ENCODE measurements at places on chromosomes 2 and 18.

DNA sequence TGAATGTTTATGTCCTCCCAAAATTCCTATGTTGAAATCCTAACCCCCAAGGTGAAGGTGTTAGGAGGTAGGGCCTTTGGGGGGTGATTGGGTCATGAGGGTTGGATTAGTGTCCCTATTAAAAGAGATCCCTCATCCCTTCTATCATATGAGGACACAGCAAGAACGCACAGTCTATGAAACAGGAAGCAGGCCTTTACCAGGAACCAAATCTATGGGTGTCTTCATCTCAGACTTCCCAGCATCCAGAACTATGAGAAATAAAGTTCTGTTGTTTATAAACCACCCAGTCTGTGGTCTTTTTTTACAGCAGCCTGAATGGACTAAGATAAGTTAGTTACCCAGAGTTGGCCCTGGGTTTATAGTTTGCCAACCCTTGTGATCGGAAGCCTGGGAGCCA, 153.1 kb downstream of the INO80D start:
- peak; percentile 58 for DNase-seq

DNA sequence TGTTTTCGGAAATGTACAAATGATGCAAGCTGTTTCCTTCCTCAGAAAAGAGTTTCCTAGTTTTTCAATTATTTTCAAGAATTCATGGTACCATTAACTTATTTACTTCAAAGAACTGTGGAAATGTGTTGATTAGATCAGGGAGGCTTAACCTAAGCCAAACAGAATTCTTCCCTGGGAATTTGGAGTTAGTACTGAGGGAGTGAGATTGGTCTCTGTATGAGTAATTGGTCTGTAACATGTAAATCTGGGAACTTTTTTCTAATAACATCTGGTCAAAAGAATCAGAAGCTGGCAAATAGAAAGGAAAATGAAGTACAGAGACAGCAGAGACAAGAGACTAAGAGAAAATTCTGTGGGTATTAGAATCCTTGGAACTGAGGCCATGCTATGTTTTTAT, 145.8 kb downstream of the BABAM2 start:
- DNase-seq: no peak

DNA sequence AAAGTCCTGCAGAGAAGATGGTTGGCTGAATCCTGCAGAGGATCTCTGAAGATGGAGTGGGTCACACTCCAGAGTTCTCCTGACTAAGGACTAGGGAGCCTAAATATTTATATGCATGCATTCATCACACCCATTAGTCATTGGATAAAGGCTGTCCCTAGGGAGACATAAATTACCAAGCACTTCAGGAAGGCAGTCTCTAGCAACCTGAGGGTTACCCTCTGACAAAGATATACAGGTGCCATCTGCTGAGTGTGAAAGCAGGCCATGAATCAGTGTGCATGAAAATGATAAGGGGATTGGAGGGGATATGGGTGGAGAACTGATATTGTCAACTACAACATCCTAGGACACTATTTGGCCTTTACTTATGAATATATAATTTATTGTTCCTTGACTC, 294.8 kb upstream of the DDX18 start:
- DNase-seq: no peak

DNA sequence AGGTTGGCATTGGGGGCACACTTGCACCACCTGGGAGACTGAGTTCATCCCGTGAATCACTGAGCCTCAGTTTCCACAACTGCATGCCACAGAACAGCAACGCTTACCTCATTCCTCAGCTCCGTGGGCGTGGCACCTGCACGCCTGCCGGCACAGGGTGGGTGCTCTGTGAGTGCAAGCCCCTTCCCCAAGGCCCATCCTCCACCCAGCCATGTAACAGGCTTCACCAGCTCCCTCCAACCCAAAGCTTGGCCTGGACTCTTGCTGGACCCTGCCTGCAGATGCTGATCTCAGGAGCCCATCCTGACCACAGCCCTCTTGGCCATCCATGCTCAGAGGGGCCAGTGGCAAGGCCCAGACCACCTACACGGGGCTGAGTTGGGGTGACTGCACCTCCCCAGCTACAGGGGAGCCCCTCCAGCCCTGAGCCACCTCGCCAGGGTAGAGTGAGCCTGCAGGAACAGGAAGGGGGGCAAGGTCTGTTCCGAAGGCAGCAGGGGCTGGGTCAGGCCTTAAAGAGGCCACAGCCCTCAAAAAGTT, 1.8 kb downstream of the PRLH start:
- no peak for DNase-seq

DNA sequence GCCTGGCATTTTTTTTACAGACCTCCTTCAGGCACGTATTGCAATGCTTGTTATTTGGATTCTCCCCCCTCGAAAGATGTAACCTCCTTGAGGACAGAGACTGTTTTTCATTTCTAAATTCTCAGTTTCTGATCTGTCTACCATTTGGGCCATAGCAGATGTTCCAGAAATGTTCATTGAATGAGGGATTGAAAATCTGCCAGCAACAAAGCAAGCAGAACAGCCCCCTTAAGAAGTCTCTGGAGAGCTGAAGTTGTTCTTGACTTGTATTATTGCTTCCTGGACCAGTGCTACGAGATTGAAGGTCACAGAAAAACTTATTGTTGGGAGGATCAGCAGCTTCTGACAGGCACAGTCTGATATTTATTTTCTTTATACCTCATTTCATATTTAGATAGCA, 355.5 kb downstream of the EPHA4 start:
- no peak for DNase-seq

DNA sequence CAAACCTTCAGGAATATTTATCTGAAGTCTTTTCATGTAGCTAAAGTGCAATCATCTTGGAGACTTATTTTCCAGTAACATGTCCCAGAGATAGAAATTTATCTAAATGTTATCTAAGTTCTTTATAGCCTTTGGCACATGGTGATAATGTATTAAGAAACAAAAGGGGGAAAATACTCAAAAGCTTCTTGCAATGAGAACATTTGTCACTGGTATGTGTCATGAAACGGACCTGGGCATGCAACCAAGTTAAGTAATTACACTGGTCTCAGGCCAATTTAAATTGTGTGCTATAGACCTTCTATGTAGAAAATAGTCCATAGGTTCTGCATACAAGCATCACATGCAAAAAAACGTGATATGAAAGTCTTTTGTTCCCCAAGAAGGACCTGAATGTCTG, 136.2 kb downstream of the SLC8A1 start:
- no peak for DNase-seq

DNA sequence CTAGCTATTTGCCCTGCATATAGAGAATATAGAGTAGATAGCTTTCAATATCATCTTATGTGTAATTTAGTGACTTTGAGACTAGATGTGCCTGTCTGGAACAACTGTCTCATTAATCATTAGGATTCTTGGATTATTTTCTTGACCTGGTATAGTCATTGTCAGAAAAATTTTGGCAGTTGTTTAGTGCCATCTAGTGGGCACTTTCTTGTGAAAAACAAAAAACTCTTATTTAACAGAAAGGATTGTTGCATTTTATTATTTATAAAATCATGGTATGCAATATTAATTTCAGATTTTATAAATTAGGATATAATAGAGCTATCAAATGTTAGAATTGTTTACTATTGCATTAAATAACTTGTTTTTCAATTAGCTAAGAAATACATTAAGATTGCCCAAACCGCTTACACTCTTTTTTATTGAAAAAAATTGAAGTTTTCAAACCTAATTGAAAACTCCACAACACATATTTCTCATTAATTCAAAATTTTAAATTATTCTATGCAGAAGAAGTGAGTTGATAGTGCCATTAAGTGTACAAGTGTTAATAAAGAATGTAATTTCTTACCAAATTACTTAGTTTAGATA, 80.3 kb downstream of the DYNAP start:
- peak; percentile 42 for DNase-seq

GRCh38 chr2:191856111-191856876, 9.4 kb upstream of the CAVIN2 start:
- no peak for DNase-seq

DNA sequence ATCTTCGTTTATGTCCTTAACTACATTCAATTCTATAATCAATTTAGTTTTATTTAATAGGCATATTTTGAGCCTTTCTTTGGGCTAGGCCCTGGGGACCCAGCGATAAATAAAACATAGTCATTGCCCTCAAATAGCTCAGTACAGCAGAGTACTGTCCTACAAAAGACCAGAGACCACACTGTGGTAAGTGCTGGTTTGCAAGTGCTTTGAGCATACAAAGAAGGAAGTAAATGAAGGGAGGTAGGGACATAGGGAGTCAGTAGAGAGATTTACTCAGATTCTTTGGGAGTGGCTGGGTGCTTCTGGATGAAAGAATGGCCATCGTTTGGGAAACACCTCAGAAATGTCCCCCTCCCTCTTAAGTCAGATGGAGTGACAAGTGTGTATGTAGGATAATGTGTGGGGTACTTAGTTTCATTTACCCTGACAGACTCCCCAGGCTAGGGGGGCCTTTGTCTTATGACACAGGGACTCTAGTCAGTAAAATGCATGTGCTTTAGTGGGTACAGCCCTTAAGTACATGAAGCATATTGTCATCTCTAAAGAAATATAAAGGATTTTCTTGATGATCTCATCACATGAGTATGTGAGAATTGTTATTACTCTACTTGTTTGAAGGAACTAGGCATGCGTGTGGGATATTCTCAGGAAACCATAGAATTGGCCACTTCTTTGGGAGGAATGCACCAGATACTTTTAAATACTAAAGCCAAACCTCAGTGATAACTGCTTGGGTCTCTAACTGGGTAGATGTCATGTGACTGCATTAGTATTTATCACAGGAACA, 35.1 kb downstream of the MAPRE2 start:
- DNase-seq: no peak

DNA sequence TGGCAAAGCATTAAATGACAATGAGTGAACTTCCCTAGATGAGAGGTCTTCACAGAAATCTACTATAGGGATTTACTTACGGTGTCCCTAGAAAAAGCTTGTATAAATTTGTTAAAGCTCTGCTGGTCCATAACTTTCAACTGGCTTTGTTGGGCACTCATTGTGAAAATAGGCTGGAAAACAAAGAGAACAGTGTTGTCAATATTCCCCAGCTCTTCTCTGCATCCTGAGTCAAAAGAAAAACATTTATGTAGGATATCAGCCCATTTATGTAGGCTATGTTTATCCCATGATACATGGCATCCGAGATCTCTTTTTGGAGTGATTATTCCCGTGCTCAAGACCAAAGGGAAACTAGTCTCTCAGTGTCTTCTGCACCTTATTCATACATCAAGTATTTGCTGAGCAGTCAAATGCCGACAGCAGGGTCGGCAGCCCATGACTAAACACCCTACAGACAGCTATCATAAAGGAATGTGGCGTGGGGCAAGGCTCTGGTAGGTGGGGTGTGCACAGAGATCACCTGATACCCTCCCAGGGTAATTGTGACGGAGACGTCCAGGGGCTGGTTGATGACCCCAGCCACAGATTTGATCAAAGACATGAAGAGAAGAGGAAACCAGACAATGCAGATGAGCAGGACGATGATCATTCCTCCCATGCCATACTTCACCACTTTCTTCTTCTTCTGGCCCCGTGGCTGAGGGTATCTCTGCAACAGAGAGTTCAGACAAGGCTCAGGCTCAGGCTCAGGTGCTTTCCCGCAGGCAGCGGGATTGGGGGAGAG, 155.9 kb downstream of the NAPG start:
- no peak for DNase-seq

- no peak for DNase-seq
Measured at GRCh38 chr18:24268784-24269550, 128.7 kb downstream of the OSBPL1A start.

- no peak for DNase-seq
Measured at GRCh38 chr18:24470022-24470618, 9.7 kb downstream of the HRH4 start.

- DNase-seq: no peak
Measured at GRCh38 chr2:207075456-207075855, 90.3 kb downstream of the KLF7 start.

- DNase-seq: no peak
Measured at GRCh38 chr2:88048541-88048940, 7.0 kb downstream of the KRCC1 start.

GRCh38 chr2:186065491-186065890, 326.9 kb downstream of the FSIP2 start:
- DNase-seq: no peak

DNA sequence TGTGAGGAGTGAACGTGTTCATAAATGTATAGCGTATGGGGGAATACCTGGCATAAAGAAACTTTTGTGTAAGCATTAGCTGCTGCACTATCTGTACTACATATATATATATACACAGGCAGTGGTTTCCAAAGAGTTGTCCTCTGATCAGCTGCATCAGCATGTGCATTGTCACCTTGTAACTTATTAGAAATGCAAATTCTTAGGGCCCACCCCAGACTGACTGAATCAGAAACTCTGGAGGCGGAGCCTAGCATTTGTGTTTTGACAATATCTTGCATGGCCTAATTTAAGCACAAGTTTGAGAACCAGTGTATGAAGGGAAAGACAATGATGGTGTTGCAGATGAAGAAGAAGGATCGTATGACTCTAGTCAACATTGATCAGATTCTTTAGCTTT, 299.5 kb downstream of the CCDC102B start:
- no peak for DNase-seq

DNA sequence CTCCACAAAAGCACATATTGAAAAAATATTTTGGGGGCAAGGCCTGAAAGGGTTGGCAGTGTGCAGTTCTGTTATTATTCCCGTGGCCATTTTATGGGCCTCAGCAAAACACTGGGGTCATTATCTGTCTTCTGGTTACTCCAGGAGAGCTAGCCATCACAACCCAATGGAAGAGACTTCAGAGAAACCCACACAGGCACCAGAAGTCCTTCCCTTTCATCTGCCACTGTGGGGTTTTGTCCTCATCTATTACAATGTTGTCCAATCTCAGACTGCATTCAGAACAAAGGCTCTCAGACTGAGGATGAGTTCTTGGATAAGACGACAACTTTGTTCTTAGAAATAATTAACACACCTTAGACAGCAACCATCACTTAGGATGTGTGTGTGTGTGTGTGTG, 98.4 kb downstream of the PIEZO2 start:
- DNase-seq: no peak

DNA sequence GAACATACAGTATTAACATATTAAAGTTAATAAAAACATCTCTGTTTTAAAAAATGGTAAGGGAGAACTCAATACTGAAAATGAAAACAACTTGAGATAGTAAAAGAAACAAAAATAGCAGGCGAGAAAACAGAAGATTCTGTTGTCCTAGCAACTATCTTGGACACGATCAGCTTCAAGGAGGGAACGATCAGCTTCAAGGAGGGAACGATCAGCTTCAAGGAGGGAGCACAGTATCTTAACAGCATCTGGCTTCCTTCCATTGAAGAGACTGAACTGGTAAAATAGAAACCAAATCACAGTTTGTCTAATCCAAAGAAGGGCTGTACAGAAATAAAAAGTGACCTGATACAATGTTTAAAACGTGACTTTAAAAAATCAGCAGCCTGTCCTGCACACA, 51.8 kb downstream of the NDUFA10 start:
- no peak for DNase-seq
